Epithelial cell of esophagus (primary cell): ENCODE measurements at places on chromosomes 6 and 20.
A peak's percentile ranks its signal among the peaks of the same experiment; 100 is the strongest.

GRCh38 chr6:17589406-17590096 is 10.6 kb upstream of the FAM8A1 start:
- peak; percentile 96 for DNase-seq

DNA sequence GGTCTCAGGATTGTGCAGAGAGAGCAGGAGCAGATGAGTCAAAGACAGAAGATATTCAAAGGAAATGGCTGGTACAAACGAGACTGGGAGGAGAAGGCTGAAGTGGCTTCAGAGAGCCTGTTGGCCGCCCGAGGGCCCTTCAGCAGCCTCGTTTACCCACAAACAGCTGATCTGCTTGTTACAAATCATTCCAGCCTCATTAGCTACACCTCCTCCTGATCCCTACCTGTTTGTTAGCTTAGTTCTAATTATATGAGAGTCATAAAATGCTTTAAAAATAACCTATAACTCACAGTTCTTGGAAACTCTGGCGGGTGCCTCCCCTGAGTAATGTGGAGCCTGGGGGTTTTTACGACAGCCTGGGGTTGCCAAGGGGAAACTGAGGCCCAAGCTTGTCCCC is 12.6 kb downstream of the GLP1R start:
- no peak for DNase-seq

DNA sequence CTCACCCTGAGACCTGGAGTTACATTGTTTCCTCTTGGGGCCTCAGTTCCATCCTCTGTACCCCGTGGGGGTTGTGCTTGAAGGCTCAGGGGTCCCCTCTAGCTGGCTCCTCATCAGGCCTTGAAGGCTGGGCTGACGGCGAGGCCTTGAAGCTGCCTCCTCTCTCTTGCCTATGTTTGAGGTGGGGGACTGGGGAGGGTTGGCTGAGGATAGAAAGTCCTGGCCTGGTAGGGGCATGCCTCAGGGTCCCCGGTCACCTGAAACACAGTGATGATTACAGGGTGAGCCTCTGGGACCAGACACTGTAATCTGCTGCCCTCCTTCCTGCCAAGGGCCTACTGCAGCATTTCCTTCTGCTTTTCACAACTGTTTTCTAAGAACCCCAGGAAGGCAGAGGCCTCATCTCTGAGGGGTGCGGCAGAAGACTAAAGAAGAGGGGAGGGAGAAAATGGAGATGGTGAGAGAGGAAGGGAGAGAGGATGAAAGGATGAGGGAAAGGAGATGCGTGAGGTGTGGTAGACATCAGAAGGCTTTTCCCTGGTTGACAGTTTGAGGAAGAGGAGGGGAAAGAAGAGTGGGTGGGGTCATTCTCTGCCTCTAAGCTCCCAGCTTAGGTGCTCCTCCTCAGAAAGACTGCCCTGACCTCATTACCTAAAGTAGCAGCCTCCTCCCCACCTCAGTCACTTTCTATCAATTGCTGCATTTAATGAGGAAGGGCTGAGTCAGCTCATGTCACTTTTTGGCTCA is 29.7 kb downstream of the VEGFA start:
- DNase-seq = no peak

- DNase-seq = peak; percentile 23
These were observed 66.5 kb downstream of the EPM2A start for GRCh38 chr6:145668844-145669243.

- DNase-seq = peak; percentile 20
These were observed 30.9 kb upstream of the CCN5 start for GRCh38 chr20:44684047-44684967.

DNA sequence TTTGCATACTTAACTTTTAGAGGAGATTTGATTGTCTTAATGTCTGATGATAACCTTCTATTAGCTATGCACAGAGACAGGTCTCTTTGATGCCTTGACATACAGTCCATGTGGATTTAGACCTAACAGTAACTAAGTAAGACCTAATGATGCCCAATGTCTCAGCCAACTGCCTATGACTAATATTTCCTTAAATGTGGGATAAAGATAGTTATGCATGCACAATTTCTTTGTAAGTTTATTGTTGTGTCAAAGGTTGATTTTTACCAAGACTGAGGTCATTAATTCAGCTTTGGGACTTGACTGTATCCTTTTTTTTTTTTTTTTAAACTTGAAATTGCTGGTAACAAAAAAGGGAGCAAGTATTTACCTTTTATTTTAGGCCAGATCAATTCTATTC is 450.0 kb downstream of the HAO1 start:
- peak; percentile 13 for DNase-seq
